ENCODE measurements at places on chromosomes 12 and 14.

GRCh38 chr14:89628521-89628920 is 211.5 kb upstream of the FOXN3 start:
- no peak for DNase-seq

DNA sequence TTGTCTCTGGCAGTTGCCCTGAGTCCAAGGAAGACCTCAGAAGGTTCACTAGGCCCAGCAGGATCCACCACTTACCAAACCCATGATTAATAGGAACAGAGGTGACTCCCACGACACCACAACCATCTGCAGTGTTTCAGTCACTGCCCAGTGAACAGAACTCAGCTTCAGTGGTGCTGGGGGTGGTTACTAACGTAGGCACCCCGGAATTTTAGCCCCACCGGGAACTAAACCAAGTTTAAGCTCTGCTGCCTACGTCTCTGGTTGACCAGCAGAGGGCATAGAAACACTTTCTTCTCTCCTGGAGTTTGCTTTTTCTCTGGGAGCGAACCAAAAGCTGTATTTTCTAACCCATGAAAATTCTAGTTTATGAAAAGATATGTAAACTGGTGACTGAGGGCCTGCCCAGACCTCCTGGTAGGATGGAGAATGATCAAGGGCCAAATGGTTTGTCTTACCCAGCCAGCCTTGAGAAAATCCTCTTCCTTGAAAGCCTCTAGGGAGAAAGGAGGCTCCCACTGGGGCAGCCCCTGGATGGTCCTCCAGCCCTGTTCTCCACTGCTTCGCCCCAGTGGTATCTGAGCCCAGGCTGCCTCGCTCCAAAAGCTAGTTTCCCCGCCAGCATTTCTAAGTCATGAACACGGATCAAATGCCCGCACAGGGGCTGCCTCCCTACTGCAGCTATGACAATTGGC is 379.8 kb downstream of the DPF3 start:
- DNase-seq: no peak

DNA sequence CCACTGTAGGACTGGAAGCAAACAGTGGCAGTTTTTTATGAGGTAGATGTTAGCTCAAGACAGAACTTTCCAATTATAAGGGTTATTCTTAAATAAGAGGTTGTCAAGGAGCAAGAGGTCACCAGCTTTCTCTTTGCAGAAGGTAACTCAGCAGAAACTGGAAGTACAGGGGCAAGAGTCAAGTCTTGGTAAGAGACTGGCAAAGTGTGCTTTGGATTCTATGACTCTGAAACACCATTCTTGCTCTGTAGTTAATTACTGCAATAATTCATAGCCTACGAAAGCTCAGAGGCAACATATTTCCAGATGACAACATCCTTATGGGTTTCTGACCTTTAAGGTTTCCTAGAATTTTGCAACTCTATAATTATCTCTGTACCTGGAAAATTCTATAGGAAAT is 51.3 kb downstream of the RMST start:
- DNase-seq: no peak

- no peak for DNase-seq
These were observed 205.7 kb downstream of the ZFP36L1 start for GRCh38 chr14:68586896-68587751.

DNA sequence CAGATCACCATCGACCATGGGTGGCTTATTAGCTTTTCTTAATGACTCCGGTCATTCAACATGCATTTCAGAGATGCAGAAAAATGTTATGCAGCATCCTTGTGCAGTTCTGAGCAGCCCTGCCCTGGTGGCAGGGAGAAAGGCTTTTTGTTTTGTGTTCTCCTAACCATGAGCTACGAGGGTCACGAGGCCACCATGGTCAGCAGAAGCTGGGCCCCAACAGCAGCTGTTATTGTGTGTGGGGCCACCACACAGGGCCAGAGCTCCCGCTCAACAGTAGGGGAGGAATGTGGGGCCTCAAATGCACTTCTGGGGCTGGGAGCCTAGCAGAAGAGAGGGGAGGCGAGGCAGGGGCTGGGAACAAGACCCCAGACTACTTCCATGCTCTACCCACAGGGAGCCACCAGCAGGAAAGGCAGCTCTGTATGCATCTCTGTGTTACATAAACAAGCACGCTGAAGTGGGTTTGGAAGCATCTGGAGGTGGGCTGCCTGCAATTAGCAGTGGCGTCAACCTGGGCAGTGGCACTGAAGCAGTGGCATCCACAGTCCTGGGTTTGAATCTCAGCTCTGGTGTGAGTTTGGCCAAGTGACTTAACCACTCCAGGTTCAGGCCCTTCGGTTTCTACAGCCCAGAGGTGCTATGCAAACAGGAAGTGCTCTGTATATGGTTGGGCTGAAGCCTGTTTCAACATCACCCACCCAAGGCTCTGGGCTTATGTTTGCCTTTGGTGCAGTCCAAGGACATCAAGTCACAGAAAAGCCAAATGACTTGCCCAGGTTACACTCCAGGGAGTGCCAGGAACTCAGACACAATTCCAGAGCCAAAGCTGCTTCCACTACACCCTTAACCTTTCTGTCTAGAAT is 16.3 kb downstream of the GLTP start:
- no peak for DNase-seq
